ENCODE measurements at places on chromosomes 2 and 18.

DNA sequence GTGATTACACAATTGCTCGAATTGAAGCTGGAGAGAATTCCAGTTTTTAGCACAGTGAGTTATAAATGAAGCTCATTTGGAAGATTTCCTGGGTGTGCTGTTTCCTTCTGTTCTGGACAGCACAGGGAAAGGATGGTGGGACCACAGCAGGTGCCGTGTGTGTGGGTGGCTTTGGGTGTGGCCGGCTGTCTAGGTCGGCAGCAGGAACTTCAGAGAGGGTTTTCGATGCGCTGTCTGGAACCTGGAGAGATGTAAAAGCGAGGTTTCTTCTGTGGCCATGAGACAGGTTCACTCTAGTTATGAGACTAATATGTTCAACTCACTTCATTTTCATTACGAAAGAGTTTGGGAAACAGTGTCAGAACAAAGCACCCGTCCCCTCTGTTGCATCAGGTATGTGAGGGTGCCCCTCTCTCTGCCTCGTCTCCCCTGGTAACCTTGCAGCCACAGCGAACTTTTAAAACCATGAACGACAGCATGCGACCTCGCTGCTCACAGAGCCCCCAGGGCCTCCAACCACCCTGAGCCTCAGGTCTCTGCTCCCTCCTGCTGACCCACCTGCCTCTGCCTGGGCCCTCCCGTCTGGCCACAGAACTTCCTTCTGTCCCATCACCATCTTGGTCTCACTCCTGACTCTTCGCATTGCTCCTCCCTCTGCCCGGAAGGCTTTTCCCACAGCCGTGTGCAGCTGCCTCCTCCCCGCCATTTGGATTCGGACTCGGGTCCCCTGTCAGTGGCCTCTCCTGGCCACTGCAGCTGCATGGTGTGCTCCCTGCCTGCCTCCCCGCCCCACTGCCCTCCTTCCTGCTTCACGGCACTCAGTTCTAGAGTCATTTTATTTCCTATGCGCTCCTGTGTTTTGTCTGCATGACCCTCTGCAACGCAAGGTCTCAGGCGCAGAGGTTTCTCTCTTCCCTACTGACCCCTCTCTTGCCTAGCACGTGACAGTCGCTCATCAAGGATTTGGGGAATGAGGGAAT is 151.2 kb downstream of the NDUFA10 start:
- no peak for DNase-seq

- DNase-seq: no peak
Observed at GRCh38 chr2:133748007-133748700, 179.9 kb upstream of the NCKAP5 start.

GRCh38 chr2:201185863-201186262 is 2.9 kb downstream of the CASP10 start:
- no peak for DNase-seq

DNA sequence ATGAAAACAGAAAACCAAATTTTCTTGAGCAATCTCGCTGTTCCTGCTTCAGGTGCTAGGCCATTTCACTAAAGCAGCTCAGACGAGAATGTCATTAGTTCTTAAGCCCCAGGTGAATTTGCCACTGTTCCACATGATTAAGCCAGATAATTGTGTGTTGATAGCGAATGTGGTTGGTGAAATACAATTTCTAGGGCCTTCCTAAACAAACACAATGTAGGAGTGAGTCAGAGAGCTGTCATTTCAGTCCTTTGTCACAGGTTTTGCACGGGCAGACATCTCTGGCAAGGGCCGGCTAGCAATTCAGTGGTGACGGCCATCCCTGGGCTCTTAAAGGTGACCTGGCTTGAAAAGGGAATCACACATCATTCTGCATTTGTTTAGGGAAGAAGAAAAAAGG is 170.7 kb downstream of the TMEM182 start:
- no peak for DNase-seq

DNA sequence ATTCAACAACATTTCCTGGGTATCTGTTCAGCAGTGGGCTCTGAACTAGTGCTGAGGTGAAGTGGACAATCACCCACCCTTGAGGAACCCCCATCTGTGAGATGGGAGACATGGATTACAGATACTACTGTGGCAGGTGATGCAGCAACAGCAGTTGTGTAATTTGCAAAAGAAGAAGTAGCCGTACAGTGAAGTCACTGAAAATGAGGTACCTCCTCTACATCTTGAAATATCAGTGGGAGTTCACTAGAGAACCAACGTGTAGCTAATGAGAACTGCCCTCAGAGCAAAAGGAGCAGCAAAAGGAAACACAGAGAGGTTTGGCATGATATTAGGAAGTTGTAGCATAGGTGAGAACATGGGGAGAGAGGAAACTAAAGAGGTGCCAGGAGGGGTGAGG is 41.3 kb downstream of the VSNL1 start:
- no peak for DNase-seq

DNA sequence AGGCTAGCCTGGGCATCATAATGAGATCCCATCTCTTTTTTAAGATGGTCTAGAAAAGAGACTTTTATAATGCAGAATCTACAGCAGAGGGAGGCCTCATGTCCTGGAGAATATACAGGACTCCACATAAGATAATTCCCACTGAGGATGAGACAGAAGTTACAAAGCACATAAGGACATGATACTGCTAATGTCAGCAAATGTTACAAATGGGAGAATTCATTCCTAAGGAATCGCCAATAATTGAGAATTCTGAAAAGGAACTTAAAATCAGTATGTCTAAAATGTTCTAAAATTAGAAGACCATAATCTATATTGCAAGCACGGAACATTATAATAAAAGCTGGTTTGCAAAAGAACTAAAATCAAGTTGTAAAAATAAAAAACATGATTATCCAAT is 131.6 kb upstream of the PKDCC start:
- no peak for DNase-seq

DNA sequence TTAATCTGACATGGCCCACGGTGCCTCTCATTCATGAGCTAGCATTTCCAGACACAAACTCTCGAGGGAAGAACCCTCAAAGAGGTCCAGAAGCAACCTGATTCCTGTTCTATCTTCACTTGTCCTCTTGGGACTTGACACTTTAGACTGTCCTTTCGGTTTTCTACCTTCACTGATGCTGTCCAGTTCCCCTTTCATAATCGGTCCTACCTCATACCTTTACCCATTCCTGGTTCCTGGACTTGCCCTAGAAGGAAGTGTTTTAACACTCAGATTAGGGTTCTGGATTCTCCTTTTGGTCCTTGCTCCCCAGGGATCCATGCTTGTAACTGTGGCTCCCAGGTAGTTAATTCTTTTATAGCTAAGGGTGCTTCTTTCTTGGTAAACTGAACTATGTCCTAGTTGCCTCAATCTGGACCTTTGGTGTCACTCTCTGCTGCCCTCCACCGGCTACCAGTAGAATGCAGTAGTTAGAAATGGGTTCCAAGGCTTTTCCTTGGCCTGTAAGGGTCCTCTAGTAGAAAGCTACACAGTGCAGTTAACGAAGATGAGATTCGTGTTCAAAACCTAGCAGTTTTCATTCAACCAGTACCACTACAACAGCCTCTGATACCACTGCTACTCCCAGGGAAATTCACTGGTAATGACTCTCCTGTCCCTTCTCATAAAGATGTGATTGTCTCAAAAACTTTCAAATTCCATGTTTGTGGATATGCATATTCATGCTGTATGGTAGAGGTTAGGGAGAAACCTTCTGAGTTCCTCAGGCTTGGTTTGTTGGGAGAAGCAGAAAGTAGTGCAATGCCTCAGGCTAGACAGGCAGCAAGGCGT is 178.1 kb upstream of the CYP26B1 start:
- peak; percentile 51 for DNase-seq

GRCh38 chr2:227415538-227416424 is 28.0 kb upstream of the SCYGR1 start:
- DNase-seq: no peak

DNA sequence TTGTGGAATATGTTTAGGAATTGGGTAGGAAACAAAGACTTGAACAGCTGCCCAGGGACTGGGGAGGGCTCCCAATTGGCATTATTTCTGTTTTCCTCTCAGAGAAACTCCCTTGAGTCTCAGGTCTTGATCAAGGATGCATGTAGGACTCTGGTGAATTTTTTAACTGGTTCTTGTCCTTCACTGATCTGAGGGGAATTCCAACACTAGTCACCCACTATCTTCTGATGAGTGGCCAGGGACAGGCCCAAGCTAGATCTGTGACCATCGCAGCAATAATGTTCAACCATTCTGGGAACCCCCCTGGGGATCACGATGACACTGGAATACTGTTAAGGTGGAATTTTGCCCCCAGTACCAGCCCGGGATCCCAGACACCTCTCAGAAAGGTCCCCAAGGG is 132.0 kb downstream of the SH3BP4 start:
- no peak for DNase-seq

DNA sequence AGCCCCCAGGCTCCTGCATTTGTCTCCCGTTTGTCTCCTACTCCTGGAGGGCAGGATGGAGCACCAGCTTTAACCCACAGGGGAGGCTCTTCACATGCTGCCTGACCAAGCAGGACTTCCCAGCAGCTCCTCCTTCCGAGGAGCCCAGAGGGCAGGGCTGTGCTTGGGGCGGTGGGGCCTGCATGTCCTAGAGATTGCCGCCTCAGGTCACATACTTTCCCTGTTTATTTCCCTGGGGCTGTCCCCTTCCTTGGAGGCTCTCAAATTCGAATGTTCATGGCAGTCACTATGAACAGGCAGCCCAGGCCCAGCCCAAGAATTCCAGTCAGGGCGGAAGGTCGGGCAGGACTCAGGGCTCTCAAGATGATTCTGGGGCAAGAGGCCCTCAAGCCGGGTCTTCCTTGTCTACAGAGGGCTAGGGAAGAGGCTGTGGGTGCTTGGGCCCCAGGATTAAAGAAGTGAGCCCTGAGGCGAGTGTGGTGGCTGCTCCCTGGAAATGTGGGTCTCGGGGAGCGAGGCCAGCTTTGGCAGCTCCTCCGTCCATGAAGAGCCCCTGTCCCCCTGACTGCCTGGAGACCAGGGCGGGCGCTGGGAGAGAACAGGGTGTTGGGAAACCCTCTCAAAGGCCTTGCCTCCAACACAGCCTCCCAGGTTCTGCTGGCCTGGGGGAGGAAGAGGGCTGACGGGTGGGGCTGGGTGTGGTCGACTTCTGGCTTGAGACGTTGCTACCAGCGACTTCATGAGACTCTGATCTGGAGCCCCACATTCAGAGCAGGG is 48.9 kb upstream of the HPCAL1 start:
- DNase-seq: peak; percentile 82

GRCh38 chr2:95099910-95100309 is 21.7 kb downstream of the MRPS5 start:
- DNase-seq: no peak

DNA sequence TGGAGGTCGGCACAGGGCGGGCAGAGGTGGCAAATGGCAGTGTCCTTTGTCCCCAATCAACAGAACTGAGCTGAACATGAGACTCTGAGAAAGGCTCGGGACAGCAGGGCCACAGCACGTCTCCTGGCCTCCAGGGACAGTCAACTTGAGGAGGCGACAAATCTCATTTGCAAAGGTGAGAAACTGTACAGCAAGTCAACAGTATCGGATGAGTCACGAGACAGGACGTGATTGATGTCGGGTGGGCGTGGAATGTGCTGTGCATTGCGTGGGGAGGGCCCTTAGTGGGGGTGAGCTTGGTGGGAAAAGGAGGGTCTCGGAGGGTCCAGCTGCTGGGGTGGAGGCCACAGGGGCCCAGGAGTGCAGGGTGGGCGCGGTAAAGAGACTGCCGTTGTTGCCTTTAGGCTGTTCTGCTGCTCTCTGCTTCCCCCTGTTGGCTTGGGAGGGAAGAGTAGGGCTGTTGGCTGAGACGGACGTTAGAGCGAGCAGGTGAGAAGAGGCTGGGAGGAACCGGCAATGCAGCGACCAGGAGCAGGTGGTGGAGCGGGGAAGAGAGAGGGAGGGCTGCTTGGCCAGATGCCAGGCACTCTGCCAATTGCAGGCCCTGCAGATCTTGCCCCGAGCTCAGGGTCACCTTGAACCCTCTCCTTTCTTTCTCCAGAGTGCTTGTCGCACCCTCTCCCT is 164.3 kb downstream of the BCL2 start:
- DNase-seq: peak; percentile 87

DNA sequence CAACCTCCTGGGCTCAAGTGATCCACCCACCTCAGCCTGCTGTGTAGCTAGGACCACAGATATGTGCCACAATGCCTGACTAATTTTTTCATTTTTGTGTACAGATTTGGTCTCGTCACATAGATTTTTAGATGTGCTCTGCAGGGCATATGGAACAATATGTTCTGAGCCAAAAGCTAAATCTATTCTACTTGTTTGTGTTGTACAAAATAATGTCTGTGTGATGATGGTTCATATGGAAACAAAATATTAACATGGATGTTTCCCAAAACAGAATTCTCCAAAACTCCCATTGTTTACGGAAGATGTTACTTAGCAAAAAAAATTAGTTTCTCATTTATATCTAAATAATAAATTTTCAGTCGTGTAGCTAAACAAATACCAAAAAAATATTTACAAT is 12.6 kb upstream of the KLHL23 start:
- DNase-seq: no peak

GRCh38 chr2:165902934-165903333 is 50.6 kb downstream of the TTC21B start:
- DNase-seq: no peak

DNA sequence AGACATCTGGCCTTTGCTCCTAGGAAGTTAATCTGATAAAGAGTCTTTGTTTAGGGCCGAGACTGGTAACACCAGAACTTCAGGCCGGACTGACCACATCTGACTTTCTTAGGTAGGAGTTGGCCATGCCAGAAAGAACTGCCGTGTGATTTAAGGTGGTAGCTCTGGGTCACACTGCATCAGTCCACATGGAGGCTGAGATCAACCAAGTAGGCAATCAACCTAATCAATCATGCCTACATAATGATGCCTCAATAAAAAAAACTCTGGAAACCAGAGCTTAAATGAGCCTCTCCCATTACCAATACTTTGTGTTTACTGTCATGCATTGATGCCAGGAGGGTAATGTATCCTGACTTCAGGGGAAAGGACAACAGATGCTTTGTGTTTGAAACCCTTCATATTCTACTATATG is 44.1 kb upstream of the ORC2 start:
- DNase-seq: peak; percentile 8

- peak; percentile 45 for DNase-seq
Observed at GRCh38 chr2:62306751-62307468, 111.0 kb downstream of the B3GNT2 start.

GRCh38 chr18:63677500-63678225 is 16.0 kb upstream of the SERPINB3 start:
- DNase-seq: no peak

DNA sequence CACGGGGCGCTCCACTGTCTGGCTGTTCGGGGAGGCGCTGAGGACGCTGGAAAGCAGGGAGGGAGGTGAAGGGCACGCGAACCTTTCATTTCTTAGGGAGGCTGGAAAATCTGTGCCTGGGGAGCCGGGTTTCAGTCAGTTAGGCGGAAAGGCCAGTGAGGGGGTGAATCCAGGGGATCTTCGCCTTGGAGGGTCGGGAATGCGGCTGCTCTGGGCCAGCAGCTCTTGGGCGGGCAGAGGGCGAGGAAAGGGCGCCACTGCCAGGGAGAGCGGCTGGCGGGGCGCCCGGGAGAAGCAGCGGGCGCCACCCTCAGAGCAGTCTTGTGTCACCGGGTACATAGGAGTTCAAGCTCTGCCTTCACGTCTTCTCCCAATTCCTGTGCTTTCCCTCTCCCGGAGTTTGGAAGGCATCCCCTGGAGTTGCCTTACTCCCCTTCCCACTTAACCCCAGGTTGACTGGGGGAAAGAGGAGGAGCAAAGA is 1.4 kb downstream of the CCDC85A start:
- DNase-seq: no peak

GRCh38 chr2:65527451-65528240 is 95.2 kb upstream of the SPRED2 start:
- no peak for DNase-seq
